Uterus (tissue), 4 donors: ENCODE measurements at places on chromosomes 13 and 19.

DNA sequence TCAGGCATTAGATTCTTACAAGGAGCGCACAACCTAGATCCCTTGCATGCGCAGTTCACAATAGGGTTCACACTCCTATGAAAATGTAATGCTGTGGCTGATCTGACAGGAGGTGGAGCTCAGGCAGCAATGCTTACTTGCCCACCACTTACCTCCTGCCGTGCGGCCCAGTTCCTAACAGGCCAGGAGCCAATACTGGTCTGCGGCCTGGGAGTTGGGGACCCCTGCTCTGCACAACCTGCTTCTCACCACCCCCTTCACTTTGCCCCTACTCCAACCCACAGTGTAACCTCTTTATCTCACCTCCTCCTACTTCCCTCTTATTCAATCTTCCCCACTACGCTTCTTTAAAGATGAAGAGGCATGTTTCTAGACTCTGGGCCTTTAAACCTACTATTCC is 240.2 kb downstream of the RGCC start:
- DNase-seq: no peak

DNA sequence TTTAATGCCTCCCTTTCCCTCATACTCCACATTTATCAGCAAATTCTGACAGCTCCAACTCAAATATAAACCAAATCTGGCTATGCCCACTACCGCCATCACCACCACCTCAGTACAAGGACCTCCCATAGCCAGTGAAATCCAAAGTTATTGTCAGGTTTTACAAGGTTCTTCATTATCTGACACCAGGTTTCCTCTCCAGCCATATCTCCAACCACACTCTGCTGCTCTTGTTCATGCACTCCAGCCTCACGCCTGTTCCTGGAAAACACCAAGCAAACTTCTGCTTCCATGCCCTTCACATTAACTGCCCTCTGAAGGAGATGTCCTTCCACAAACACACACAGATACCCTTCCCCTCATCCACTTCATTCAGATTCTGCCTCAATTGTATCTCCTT is 102.2 kb upstream of the MIR17HG start:
- no peak for DNase-seq

GRCh38 chr19:10074153-10074552 is 12.0 kb upstream of the SHFL start:
- no peak for DNase-seq

GRCh38 chr13:105436943-105437342 is 1098.5 kb downstream of the EFNB2 start:
- no peak for DNase-seq

- no peak for DNase-seq
These were observed 8.8 kb upstream of the CD22 start for GRCh38 chr19:35320065-35320713.

DNA sequence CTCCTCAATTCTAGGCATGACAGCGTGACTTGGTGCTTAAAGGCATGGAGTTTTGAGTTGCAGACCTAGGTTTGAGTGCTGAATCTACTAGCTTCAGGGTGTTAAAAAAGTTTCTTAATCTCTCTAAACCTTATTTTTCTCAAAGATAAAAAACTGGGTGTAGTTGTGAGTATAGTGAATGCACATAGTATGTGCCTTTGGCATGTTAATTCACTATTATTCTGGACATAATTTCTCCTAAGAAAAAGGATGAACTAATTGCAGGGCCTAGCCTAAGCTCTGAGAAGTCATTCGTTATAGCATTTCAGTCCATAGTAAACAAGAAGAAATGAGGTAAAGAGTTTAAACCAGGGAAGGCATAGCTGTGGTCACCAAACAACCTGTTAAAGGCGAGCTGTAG is 149.0 kb downstream of the LACC1 start:
- no peak for DNase-seq

GRCh38 chr13:29704648-29705047 is 109.2 kb upstream of the SLC7A1 start:
- DNase-seq: no peak

GRCh38 chr13:20989656-20990321 is 71.6 kb downstream of the LATS2 start:
- no peak for DNase-seq

DNA sequence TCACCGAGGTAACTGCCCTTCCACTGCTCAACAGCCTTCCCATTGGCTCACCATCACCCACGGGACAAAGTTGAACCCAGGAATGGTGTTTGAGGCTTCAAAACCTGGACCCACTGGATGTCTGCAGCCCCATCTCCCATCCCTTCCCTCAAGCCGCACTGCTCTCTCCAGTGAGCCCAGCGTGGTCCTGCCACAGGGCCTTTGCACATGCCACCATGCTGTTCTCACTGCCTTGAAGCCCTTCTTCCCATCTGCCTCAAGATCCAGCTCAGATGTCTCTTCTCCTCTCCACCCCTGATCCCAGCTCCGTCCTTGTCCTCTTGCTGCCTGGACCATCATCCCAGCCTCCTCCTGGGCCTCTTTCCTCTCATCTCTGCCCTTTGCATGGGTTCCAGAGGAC is 4.0 kb downstream of the SHISA7 start:
- no peak for DNase-seq

- no peak for DNase-seq
These were observed 112.3 kb upstream of the FRY start for GRCh38 chr13:31919241-31919640.

- no peak for DNase-seq
These were observed 705 bp downstream of the STXBP2 start for GRCh38 chr19:7637374-7638256.

GRCh38 chr13:23922005-23922932 is 25.0 kb upstream of the C1QTNF9B start:
- no peak for DNase-seq

DNA sequence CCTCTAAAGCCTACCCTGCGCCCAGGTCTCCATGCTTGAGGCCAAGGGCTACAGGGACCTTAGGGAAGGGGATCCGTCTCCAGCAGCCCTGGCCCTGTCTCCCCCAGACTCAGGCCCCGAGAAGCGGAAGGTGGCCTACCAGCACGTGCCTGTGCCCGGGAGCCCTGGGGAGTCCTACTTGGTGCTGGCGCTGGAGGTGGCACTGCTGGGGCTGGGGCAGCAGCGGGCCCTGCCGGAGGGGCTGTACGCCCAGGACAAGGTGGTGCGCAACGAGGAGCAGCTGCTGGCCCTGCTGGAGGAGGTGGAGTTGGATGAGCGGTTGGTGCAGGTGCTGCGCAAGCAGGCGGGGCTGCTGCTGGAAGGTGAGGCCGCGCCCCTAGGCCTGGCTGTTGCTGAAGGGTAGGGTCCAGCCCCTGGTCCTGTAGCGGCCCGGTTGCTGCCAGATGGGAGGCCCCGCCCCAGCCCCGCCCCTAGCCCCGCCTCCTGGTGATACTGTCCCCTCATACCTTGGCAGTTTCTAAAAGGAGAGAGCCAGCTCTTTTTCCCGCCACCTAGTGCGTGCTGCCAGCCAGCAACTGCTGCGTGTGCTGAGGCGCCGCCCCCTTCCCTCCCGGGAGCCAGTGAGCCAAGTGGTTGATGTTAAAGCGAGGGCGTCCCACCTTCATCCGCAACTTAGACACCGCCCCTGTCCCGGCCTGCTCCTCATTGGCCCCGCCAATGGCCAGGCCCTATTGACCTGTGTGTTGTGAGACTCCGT is 22.6 kb downstream of the ZSWIM4 start:
- DNase-seq: no peak

- DNase-seq: no peak
These were observed 91.8 kb downstream of the UBL3 start for GRCh38 chr13:29758531-29759114.

GRCh38 chr13:111937777-111938311 is 129.1 kb upstream of the SOX1 start:
- no peak for DNase-seq

DNA sequence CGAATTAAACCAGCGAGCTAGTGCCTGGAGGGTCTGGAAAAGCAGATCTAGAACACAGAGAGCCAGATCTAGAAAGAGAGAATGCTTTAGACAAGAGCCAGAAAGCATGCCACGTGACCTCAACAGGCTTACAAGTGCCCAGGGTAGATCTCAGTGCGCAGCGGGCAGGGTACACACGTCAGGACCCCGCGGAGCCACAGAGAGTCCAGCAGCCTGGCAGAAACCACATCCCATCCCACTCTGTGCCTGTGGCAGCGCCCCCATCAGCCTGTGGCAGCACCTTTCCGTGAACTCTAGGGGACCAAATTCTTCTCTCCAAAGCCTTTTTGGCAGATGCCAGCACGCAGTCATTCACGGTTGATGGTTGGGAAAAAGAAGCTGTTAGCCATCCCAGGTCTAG is 5.9 kb downstream of the ARHGEF1 start:
- no peak for DNase-seq

DNA sequence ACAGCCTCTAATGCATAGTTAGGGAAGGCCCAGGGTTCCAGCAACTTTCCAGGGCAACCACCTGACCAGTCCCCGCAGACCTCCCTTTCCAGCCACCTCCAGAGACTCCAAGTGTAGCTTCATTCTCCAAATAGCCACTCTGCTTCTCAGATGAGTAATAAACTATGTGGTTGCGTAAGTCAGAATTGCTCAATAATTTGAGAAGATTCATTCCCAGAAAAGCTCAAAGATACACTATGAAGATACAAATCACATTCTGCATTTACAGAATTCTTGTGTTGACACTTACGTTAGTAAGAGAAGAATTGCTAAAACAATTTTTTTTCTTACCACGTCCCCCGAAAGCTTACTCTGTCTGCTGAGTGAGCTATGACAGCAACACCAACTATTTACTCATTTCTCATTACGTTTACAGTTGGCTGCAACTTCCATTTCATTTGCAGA is 8.2 kb upstream of the LATS2 start:
- DNase-seq: peak; percentile 54

GRCh38 chr19:7582446-7582845 is 13.2 kb upstream of the CAMSAP3 start:
- DNase-seq: no peak

DNA sequence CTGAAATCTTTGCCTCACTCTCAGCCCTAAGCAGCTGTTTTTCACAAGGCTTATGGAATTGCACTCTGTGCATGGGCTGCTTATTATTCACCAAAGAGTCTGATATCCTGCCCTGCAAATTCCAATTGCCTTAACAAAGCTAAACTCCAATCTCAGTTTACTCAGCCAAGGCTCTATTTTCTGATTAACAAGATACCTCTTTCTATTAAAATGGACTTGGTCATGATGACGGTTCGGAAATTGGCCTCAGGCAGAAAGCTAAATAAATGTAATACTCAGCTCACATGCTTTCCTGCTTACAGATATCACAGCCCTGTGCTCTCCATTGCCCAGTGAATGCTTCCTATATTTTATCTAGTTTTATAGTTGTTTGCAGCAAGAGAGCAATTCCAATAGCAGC is 1270.8 kb downstream of the PCDH9 start:
- DNase-seq: no peak

GRCh38 chr19:15196360-15197005 is 4.3 kb downstream of the NOTCH3 start:
- no peak for DNase-seq
